Activated CD4-positive, alpha-beta memory T cell treated with anti-CD3 and anti-CD28 coated beads, Interleukin-2, amount 10 ng/mL, durations not matched to agents 7 days and 5 days (primary cell): ENCODE measurements at places on chromosomes 5 and 9. TPM values are rescaled to one million over a fixed set of nuclear protein-coding genes. Genes with fewer than 3 reads are reported as not detected.

- H3K27ac ChIP-seq: no peak overlapping the region
- no peaks in the 10 kb centered on the region for H3K27me3 ChIP-seq
- peaks cover 8% of the 10 kb centered on the region for H3K4me1 ChIP-seq
- peaks cover 10% of the 10 kb centered on the region for H3K36me3 ChIP-seq
Observed at GRCh38 chr5:37121027-37121426, 128.1 kb downstream of the CPLANE1 start.

- H3K36me3 ChIP-seq: no peaks in the 10 kb centered on the region
- no peak for DNase-seq
- H3K27ac ChIP-seq: no peak overlapping the region
- no peaks in the 10 kb centered on the region for H3K27me3 ChIP-seq
- H3K4me3 ChIP-seq: no peak overlapping the region
- H3K4me1 ChIP-seq: no peaks in the 10 kb centered on the region
Observed at GRCh38 chr5:19235101-19235584, 752.9 kb downstream of the CDH18 start.

DNA sequence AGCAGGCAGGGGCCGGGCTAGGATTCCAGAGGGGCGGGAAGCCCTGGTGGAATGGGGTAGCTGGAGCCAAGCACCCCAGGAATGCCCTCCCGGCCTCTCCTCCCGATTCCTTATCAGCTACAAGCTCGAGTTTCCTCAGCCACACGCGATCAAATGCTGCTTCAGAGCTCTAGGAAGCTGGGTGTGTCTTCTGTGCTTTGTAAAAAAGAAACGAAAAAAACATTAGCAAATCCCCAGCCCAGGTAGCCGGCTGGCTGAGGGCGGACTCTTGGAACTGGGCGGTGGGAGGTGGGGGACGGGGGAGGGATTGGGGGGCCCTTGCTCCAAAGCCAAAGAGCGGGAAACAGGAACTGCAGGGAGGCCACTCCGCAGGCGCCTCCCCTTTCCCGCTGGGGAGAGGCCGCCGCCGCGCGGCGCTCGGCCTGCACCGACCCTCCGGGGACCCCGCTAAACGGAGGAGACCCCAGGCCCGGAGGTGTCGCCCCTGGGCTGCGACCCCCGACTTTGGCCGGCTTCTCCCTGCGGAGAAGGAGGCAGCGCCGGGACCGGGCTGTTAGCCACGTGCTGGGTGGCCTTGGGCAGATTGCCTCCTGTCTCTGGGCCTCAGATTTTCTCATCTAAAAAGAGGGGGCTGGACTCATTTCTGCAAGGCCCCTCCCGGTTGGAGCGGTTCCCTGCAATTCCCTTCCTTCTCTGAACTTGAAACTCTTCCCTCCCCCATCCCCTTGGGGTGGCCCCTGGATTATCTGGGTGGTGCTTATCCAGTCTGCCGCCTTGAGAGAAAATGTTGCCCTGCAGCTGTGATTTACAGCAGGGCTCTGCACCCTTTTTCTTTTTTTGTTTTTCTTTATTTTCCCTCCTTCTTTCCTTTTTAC lies 40.9 kb upstream of the FABP6 start:
- peak overlapping the region; percentile 14 for H3K4me3 ChIP-seq
- H3K4me1 ChIP-seq: peaks cover 5% of the 10 kb centered on the region
- H3K36me3 ChIP-seq: no peaks in the 10 kb centered on the region
- no peak overlapping the region for H3K27ac ChIP-seq
- H3K27me3 ChIP-seq: peaks cover 17% of the 10 kb centered on the region

GRCh38 chr9:35476596-35476995 lies 13.3 kb upstream of the RUSC2 start:
- peaks cover 17% of the 10 kb centered on the region for H3K27me3 ChIP-seq
- no peak for DNase-seq
- no peaks in the 10 kb centered on the region for H3K36me3 ChIP-seq
- no peak overlapping the region for H3K27ac ChIP-seq
- H3K4me1 ChIP-seq: no peaks in the 10 kb centered on the region
- no peak overlapping the region for H3K4me3 ChIP-seq

Gene PCDHGA10
- not detected for total RNA-seq
